Tibial nerve (tissue), 4 donors: ENCODE measurements at places on chromosomes 2 and 18. TPM values are rescaled to one million over a fixed set of nuclear protein-coding genes. Genes with fewer than 3 reads are reported as not detected.
A peak's percentile ranks its signal among the peaks of the same experiment; 100 is the strongest.

CHST9 gene
- total RNA-seq: 0.21 TPM

DNA sequence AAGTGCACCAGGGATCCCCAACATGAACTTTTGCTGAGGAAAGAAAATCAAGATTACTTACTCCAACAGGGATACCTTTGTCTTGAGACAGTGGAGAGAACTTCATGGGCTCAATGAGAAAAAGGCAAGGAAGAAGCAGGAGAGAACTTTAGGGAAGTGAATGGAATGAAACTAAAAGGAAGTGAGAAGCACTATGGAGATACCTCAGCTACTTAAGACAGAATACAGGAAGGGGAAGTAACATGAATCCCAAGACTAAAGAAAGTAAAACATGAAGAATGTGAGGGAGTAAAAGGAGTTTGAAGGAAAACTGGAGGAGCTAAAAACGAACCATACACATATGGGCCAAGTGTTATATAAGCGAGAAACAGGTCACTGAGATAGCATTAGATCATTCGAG is 32.4 kb upstream of the ACTR3 start:
- no peaks in the 10 kb centered on the region for H3K27me3 ChIP-seq
- no peak for DNase-seq
- H3K27ac ChIP-seq: no peak overlapping the region
- peaks cover 4% of the 10 kb centered on the region for H3K4me1 ChIP-seq

- peaks cover 14% of the 10 kb centered on the region for H3K4me1 ChIP-seq
- no peak for DNase-seq
- H3K4me3 ChIP-seq: no peak overlapping the region
Measured at GRCh38 chr2:36473230-36473629, 117.7 kb downstream of the CRIM1 start.

GRB14 gene
- 6.5 TPM for total RNA-seq

DNA sequence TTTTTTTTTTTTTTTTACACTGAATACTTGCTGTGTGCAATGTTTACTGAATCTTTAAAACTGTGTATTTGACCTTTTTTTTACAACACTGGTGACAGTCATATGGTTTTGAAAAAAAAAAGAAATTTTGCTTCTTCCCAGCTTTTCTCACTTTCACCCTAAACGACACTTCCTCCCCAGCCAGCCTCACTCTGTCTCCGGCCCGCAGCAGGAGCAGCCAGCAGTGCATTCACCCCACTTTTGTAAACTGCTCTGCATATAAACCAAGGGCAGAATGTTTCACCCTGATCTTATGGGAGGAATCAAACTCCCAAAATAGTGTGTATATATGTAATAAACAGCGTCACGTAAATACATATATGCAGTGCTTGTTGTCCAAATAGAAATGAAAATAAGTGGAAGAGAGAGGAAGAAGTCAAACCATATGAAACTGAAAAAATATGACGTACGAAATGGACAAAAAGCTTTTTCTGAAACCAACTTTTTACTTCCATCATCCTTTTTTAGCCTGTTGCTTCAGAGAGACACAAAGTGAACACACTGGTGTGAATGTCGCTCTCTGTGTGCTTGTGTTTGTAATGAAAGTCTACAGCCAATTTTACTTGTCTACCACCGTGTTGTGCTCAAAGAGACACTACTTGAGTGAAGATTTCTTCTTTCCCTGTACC is 54.2 kb downstream of the ZCCHC2 start:
- H3K27me3 ChIP-seq: no peaks in the 10 kb centered on the region
- DNase-seq: no peak
- no peak overlapping the region for H3K4me3 ChIP-seq
- peaks cover 2% of the 10 kb centered on the region for H3K36me3 ChIP-seq
- H3K27ac ChIP-seq: no peak overlapping the region

DNA sequence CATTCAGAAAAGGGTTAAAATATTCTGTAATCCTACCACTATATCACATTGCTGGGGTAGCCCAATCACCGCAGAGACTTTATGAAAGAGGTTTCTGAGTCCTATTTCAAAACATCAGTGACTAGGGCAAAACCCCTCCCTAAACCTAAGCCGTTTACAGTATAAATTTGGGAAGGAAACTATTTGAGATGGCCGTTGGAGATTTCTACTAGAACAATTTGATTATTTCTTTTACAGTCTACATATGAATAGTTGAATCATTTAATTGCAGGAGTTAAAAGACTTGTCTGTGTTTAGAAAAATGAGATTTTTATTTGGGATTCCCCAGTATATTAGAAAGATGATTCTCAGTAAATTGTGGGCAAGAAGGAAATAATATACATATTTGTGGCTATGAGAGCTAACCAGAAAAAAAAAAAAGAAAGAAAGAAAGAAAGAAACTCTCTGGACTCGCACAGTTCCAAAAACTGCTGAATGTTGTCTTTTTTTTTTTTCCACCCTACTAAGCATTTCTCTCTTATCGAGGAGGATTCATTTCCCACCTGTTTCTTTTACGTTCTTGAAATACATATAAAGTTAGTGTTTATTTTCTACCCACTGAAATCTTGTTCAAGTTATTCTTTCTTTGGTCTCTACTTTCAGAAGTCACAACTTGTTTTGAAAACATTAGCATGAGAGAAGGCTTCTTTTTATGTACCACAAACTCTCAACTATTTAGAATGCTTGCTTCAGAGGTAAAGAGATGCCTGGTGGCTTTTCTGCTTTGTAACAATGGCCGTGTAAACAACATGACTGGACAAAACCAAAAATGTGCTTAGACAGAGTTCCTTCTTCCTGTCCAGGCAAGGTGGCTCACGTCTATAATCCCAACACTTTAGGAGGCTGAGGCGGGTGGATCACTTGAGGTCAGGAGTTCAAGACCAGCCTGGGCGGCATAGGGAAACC is 65.9 kb downstream of the BCL2 start:
- no peaks in the 10 kb centered on the region for H3K36me3 ChIP-seq
- H3K27me3 ChIP-seq: no peaks in the 10 kb centered on the region
- no peak overlapping the region for H3K4me3 ChIP-seq
- peaks cover 31% of the 10 kb centered on the region for H3K4me1 ChIP-seq
- peak overlapping the region; percentile 51 for H3K27ac ChIP-seq
- no peak for DNase-seq
